ENCODE measurements at places on chromosomes 3 and 15.

GRCh38 chr15:85045615-85046014 is 64.0 kb downstream of the PDE8A start:
- no peak for DNase-seq

DNA sequence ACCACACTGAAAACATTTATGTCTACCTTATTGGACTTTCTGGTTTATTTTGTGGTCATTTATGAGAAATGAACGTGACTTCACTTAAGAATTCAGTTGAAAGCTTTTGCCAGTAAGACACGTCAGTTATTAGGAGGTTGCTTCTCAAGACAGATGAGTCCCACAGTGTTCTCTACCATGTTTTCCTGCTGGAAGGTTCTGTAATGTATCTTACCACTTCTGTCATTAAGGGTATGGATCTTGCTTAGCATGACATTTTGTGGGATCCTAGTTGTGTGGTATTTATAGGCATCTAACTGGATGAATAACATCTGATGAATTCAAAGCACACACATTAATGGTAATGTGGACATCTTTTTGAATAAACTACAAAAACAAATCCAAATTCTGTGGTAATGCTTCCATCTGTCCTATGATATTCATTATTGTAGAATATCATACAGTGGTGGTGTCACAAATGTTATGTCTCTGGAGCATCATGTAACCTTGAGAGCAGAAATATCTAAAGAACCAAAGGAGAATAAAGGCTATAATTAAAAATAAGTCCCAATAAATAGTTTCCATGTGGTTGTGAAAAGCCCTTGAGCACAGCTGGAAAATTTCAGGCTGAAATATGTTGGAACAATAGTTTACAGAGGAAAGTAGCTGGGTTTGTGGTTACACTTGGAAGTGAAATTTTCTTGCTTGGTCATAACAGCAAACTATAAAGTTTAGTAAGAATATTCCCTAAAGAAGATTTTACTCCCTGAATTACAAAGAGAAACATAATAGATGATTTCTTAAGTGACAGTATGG is 61.5 kb downstream of the C3orf38 start:
- no peak for DNase-seq

GRCh38 chr15:60691508-60692047 is 212.6 kb upstream of the ICE2 start:
- no peak for DNase-seq

- DNase-seq: no peak
These were observed 8.5 kb downstream of the HTR3D start for GRCh38 chr3:184040010-184040409.

All from CD4-positive, alpha-beta T cell treated with Interleukin-4 for 4 hours (primary cell).